ENCODE measurements at places on chromosomes 7 and 10.
A peak's percentile ranks its signal among the peaks of the same experiment; 100 is the strongest.

DNA sequence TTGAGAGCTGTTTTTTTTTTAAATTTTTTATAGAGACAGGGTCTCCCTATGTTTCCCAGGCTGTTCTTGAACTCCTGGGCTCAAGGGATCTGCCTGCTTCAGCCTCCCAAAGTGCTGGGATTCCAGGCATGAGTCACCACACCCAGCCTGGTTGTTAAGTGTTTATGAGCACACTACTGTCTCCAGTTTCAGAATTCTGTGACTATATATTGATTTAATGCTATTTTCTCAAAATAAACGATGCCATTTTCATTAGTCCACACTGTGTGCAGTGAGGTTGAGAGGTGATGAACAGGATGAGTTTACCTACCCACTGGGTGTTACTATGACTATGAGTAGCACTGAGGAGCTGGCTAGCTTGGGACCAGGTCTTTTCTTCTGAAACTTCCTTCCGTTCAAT, 110.9 kb upstream of the FAM180A start:
- peak; percentile 54 for DNase-seq

GRCh38 chr7:47581438-47581803, 490 bp downstream of the TNS3 start:
- no peak for DNase-seq

DNA sequence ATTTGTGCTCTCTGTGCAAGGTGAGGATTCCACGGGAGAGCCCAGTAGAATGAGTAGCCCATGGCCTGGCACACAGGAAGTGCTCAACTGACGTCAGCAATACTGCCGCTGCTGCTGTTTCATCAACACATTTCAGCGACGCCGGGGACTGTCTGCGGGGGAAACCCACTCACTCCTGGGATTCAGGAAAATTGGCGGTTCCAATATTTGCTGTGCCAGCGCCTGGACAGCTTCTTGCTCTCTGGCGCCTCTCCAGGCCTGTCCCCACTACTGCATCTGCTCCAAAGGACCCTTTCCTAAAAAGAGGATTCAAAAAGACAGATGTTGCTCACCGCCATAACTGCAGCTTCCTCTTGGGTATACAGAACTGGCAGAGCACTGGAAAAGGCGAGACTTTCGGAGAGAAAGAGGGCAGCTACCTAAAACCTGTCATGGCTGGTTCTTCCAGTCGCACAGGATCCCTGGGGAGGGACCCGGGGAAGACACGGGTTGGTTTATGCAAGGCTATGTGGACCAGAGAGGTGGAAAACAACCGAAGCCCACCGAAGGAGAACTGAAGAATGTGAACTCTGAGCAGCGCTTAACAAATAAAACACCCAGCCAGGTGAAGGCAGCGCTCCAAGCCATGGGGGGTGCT, 39.7 kb upstream of the ENO4 start:
- peak; percentile 17 for DNase-seq

GRCh38 chr10:71964743-71965515, 734 bp downstream of the CHST3 start:
- DNase-seq: peak; percentile 80

- peak; percentile 95 for DNase-seq
Observed at GRCh38 chr7:46930366-46930765, 651.5 kb downstream of the TNS3 start.

DNA sequence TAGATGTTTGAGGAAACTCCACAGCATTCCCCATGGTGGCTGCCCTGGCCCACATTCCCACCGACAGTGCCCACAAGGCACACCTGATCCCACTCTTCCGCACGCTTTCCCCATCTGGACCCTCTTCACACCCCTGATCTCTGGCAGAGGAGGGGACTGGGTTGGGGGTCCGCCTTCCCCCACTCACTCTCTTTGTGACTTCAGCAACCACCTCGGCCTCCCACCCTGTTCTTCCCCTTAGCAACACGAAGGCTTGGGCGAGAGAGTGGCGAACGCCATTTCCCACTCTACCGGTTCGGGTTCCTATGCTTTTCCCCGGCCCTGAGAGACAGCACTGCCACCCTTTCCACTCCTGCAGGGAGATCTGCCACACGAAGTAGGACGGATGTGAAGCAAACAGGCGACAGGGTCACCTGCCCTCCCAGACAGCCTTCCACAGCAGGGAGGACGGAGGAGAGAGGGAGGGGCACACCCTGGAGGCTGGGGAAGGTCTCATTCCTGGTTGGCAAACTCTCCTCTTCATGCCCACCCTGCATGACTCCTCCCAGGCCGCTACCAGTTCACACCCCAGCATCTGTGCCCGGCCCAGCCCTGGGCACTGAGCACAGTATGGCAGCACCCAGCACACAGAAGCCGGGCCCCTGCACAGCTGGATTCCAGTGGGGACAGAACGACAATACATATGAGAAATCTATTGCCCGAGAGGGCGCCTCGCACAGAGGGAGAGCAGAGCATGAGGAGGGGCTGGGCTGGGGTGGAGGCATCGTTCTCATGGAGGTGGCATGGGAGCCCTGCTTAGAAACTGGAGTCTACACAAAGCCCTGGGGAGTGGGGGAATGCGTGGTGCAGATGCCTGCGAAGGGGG, 93.5 kb downstream of the PAXIP1 start:
- no peak for DNase-seq

GRCh38 chr10:62594093-62594520, 210.4 kb upstream of the ADO start:
- DNase-seq: peak; percentile 66

DNA sequence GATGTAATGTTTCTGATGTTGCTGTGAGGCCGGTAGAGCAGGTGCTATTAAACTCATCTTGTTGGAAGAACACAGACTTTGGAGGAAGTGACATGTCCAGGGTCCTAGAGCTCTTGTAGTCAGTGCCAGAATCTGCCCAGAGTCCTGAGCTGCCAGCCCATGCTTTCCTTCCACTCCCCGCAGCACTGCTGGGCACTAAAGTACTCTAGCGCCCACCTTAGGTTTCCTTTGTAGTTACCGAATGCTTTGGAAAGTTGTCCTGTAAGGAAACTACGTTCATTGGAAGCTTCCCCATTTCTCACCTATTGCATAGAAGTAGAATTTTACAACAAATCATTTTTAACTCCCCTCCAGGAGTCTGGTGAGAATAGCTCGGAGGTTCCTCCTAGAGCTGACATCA, 11.0 kb downstream of the ZNF862 start:
- DNase-seq: no peak

- no peak for DNase-seq
Observed at GRCh38 chr7:92292981-92293380, 47.2 kb downstream of the ANKIB1 start.

- DNase-seq: no peak
Observed at GRCh38 chr7:46664453-46664852, 743.4 kb upstream of the IGFBP3 start.

GRCh38 chr7:139396323-139396951, 36.7 kb downstream of the LUC7L2 start:
- peak; percentile 2 for DNase-seq

DNA sequence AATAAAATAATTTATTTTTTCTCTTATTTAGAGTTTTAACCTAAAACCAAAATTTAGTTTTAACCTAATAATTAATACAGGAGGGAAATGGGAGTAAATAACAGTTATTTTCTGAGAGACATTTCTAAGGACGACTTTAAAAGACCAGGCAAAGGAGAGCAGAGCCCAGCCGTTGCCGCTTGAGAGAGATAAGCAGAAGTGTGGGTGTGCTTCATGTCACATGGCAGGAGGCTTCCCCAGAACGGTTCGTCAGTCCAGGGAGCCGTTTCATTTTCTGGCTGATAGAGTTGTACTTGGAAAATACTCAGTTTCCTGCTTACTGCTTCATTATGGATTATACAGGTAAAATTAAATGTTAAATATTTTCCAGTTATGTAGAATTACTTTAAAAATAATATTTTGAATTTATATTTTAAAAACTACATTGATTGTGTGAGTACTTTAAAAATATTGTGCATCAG, 61.4 kb downstream of the ST7 start:
- peak; percentile 18 for DNase-seq

GRCh38 chr7:39845006-39845405, 105.0 kb upstream of the CDK13 start:
- peak; percentile 56 for DNase-seq

DNA sequence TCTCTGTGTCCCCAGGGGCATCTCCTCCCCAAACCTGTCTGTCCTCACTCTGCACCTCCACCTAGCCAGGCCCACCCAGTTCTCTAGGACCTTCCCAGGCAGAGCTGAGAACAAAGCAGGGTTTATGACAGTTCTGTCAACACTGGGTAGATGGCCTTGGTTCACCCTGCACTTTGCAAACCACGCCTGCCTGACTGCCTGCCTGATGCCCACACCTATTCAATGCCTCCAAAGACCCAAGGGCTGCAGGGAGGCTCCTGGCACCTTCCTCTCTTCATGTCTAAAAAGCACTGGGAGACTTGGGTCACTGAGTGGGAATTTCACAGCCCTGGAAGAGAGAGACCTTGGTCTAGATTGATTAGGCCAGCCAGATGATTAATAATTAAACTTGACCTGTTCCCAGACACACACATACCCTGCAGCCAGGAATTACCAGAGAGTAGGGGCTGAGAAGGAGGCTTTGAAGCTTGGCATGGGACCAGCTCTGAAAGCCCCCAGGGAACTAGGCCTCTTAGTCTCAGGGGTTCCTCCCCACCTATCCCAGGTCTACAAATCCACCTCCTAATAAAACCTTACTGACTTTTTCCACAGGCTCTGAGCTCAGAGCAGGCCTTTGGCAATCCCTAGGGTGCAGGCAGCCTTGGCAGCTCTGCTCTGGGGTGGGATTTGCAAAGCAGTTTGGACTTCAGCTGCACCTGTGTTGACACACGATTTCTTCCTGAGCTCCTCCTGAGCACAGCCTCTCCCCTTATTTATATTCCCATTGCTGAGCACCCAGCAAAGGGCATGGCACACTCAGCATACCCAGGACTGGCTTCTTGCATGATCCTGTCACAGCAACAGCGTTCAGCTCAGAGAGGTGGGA, 25.7 kb upstream of the PDCD4 start:
- no peak for DNase-seq

GRCh38 chr10:80540136-80540535, 2.4 kb downstream of the SH2D4B start:
- DNase-seq: no peak

GRCh38 chr7:85927226-85927625, 716.5 kb upstream of the GRM3 start:
- no peak for DNase-seq

DNA sequence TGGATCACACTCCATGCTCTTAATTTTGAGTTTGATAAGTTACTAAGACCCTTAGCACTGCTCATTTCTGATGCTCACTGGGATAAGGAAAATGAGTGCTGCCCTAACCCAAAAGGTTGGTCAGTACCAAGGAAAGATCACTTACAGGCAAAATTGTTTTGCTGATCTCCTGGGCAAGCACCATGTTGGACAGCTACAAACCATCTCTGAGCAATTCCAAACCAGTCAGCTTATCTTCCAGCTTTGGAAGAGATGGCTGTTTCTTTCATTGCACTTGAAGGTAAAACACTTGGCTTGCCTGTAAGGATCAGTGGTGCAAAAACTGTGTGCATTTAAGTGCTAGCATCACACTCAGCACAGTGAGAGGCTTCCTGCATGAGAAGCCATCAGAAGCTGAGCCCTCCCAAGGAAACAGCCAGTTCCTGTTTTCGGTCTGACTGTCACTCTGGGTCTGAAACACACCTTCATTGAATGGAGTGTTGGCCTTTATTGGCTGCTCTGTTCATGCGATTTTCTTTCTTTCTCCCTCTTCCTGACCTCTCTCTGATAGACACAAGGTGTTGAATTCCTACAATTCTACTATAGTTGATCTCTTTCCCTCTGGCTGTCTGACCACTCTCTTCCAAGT, 126.4 kb upstream of the GHITM start:
- no peak for DNase-seq

DNA sequence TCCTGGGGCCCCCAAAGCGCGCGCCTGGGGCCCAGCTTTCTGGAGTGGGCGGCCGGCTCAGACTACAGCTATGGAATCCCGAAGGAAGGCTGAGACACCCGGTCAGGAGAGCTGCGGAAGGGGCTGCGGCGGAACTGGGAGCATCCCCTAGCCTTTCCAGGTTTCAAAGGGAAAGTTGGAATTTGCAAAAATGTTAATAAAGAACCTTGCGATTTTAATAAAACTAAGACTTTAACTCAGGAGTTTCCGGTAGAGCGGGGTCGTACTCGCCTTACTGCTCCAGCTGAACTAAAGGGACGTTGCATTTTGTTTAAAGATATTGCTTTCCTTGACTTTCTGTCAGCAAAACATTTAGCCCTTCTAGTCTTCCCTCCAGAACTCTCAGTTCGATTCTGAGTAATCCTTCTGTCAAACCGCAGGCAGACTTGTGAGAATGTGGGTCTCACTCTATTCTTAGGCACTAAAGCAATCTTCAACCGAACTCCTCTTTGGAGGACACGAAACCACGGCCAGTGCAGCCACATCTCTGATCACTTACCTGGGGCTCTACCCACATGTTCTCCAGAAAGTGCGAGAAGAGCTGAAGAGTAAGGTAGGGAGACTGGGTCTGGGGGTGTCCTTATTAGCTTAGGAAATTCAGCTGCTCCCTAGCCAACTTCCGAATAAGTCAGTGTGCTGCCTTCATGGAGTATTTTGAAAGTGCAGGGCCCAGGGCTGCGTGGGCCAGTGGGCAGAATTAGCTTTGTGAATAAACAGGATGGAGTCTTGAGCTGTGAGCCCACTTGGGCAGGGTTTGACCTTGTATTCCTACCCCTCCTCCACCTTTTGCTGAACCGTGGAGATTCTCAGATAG, 1.9 kb downstream of the CYP26A1 start:
- no peak for DNase-seq

- no peak for DNase-seq
Observed at GRCh38 chr7:26370011-26370410, 78.3 kb downstream of the SNX10 start.

- DNase-seq: no peak
Observed at GRCh38 chr7:116342125-116342524, 131.8 kb downstream of the TES start.

DNA sequence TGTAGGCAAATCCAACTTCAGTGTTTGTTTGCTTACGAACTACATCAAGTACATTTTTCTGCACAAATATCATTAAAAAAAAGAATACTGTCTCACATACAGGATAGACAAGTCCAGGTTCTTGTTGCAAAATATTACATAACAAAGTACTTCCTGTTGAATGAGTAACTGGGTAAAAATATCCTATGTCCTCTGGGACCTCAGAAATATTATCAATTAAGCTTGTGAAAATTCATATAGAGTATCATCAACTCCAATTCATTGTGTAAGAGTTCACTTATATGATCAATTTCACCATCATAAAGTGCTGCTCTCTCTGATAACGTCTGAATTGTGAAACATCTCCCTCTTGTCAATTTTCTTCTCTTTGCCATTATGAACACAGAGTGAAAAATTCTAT, 22.6 kb downstream of the HERC4 start:
- peak; percentile 23 for DNase-seq

- DNase-seq: no peak
Observed at GRCh38 chr7:149615690-149616270, 118.2 kb upstream of the ZNF746 start.

DNA sequence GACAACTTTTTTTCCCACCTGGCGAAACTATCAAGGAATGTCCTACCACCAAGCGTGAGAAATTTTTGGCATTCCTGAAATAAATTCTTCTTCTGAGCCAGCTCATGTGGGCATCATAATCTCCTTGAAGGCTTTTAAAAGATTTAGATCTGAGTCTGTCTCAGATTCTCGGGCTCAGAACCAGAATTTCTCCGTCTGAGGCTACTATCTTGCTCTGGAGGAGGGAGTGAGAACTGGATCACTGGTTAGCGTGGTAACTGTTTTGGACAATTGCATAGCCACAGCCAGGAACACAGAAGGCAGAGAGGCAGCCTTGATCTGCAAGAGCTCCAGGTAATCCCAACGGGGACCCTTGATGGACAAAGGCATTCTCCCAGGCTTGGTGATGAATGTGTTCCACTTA, 1.0 kb upstream of the PLAC9 start:
- DNase-seq: no peak

Data from fibroblast of skin of right biceps (primary cell).